ENCODE measurements at places on chromosomes 13 and 19.

DNA sequence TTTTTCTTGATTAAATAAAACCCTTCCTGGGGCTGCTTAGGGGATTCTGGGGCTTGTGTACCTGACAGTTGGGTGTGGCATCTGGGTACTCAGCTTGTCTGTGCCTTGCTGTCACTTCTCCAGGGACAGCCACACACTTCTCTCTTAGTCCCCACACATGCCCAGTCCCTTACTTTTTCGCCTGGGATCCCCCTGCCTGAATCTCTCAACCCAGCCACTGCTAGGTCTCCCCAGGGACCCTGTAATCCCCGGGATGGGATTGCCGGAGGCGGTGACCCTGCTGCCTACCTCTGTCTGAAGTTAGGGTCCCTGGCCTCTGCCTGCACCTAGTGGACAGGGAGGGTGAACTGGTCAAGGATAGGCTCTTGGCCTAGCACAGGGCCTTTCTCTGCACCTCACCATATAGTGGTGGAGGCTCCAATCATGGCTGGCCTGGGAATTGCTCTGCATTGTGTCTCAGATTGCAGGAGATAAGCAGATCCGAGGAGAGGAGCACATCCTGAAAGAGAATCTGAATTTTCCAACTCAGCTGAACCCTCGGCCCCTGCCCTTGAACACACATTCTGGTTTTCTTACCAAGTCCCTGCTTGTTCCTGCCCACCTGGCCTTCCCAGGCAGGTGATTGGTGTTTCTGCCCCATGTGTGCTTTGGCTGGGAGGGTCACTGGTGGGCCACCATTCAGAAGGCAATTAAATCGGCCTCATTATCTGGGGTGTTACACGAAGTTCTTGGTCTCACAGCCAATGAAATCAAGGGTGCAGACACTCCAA is 8.7 kb upstream of the ZNF492 start:
- no peak for DNase-seq

GRCh38 chr19:43798546-43799409 is 3.5 kb downstream of the LYPD5 start:
- DNase-seq = peak; percentile 40

- DNase-seq = no peak
These were observed 7.8 kb downstream of the CIC start for GRCh38 chr19:42276821-42277220.

DNA sequence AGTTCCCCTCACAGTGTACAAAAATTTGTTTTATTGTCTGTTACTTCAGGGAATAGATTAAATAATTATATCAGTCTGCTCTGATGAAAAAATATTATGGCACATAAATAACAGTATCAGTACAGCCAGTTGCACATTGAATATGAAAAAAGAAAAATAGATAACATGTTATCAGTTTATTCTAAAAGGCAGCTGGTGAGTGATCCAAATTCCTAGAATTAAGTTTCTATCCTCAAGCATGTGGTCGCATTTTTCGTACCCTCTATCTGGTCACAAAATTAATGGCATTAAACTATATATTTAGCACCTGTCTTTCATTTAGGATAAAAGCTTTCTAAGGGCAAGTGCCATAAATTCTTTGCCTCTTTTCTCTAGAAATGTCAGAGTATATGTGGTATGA is 944.8 kb upstream of the PCDH9 start:
- no peak for DNase-seq

DNA sequence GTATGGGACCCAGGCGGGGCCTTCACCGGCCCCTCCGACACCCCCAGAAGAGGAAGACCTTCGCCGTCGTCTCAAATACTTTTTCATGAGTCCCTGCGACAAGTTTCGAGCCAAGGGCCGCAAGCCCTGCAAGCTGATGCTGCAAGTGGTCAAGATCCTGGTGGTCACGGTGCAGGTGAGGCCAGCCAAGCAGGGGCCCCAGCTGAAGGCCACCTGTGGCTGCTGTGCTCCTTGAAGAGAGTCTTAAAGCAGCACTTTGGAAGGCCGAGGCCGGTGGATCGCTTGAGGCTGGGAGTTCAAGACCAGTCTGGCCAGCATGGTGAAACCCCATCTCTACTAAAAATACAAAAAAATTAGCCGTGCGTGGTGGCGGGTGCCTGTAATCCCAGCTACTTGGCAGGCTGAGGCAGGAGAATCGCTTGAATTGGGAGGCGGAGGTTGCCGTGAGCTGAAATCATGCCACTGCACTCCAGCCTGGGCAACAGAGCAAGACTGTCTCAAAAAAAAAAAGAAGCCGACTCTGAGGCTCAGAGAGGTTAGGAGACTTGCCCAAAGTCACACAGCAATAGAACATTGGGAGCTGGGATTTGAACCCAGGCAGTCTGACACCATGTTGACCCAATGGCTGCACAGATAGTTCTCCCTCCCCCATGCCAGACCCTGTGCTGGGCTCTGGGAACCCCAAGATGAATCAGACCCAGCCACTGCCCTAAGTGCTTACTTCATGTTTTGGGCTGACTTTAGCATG is 2.7 kb downstream of the MCOLN1 start:
- no peak for DNase-seq

DNA sequence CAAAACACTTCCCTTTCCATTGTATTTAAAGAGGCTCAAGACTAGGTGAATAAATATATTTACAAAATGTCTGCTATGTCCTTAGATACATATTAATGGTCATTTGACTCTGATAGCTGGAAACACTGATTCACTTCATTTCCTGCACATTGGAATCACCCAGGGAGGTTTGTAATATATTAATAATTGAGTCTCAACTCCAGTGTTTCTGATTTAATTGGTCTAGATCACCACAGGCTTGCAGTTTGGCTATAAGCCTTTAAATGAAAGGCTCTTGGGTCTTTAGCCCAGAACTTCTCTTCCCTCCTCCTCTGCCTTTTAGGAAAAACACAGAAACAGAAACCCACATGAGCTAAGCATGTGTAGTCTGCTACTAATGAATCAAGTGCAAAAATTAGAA is 378.0 kb downstream of the TBC1D4 start:
- DNase-seq = no peak

DNA sequence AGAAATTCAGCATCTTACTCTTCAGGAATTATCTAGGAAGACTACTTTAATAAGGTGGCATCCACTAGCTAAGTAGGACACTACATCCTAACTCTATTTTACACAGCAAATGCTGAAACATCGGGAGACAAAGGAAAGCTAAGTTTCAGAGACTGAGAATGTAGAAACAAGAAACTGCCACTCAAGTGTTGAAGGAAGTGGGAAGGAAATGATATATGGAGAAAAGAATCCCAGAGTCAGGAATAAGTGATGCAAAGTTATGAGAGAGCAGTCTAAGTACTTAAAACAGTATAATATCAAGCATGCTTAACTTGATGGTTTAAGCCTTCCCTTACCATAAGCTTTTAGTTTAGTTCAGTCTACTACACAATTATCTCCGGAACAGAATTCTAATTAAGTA is 52.4 kb downstream of the RBM26 start:
- DNase-seq = no peak

- no peak for DNase-seq
These were observed 6.2 kb downstream of the EFNA2 start for GRCh38 chr19:1291761-1292418.

DNA sequence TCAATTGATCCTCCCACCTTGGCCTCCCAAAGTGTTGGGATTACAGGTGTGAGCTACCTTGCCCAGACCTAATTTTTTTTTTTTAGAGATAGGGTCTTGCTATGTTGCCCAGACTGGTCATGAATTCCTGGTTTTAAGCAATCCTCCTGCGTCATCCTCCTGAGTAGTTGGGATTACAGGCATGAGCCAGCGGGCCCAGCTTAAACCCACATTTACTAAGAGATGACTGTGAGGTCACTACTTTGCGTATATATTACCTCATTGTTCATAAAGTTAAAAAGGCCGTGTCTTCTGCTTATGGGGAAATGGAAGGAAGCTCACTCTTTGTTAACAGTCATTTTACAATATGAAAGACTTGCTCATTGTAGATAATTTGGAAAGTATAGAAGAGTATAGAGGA is 39.6 kb upstream of the C1QTNF9 start:
- no peak for DNase-seq

- no peak for DNase-seq
These were observed 315 bp downstream of the ZNF492 start for GRCh38 chr19:22634450-22634827.

DNA sequence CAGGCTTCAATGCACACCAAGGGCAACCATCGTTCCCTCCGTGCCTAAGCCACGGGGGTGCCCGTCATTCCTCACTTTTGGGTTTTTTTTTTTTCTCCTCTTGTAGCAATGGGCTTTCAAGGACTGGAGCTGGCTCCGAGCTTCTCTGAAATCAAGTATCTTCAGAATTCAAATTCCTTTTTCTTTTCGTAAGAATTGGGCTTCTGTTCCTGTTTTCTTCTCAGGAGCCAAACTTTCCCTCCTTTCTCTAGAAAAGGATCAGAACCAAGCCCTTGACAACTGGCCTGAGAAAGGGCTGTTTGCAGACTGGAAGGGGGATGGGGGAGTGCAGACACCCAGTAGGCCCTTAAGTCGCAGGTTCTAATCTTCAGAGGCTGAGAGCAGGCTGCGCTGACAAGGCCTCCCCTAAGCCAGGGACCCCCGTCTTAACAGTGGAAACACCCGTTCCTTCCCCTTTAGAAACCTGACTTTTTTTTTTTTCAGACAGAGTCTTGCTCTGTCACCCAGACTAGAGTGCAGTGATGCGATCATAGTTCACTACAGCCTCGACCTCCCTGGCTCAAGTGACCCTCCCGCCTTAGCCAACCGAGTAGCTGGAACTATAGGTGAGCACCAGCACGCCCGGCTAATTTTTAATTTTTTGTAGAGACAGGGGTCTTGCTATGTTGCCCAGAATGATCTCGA is 51.6 kb downstream of the RFX2 start:
- DNase-seq = no peak

- DNase-seq = no peak
These were observed 86.4 kb upstream of the SLC7A1 start for GRCh38 chr13:29681864-29682263.

GRCh38 chr13:38767506-38768265 is 80.8 kb downstream of the FREM2 start:
- no peak for DNase-seq

DNA sequence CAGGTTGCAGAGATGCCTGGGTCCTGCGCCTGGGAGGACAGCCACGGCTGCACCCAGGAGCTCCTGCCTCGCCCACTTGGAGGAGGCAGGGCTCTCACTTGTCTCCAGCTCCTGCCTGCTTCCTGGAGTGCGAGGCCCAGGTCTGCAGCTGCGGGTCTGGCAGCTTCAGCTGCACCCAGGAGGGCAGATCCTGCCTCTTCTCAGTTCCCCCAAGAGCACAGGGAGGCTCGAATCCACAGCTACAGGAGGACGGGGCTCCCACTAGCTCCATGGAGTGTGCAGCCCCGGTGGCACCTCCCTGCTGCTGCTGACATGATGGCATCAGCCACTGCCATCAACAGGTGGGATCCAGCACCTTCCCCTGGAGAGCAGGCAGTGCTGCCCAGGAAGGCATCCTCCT is 4.5 kb downstream of the ZNF554 start:
- no peak for DNase-seq

DNA sequence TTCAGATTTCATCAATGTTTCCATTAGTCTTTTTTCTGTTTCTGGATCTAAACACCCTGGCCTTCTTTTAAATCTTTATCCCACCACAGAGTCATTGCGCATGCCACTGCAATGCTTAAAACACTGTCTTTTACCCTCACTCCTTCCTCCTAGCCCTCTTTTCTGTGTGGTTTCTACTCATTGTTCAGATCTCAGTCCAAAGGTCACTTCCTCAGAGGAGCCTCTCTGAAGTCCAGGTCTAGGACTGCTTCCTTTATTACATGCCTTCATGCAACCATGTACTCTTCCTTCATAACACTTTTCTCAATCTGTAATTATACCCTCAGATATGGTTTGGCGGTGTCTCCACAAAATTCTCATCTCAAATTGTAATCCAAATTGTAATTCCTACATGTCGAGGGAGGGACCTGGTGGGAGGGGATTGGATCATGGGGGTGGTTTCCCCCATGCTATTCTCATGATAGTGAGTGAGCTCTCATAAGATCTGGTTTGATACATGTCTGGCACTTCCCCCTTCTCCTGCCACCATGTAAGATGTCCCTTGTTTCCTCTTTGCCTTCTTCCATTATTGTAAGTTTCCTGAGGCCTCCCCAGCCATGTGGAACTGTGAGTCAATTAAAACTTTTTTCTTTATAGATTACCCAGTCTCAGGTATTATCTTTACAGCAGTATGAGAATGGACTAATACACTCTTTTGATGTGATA is 808.9 kb downstream of the DIAPH3 start:
- no peak for DNase-seq

GRCh38 chr13:39297664-39298171 is 259.5 kb downstream of the NHLRC3 start:
- no peak for DNase-seq

- no peak for DNase-seq
These were observed 2.0 kb downstream of the CAPN12 start for GRCh38 chr19:38742296-38742695.

DNA sequence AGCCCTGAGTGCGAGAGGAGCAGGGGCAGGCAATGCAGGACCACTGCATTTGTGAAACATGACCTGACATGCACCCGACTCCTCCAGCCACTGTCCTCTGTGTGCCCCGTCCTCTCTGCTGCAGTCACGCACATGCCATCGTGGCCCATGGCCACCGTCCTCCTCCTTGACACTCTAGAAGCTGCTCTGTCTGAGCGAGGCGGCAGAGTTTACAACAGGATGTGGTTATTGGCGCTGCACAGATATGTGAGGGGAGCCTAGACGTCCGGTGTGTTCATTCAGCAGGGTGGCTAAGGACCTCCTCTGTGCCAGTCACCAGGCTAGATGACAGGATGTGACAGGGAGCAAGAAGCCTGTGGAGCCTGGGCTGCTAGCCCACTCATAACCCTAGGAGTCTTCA is 277.8 kb downstream of the FOXO1 start:
- DNase-seq = peak; percentile 55

DNA sequence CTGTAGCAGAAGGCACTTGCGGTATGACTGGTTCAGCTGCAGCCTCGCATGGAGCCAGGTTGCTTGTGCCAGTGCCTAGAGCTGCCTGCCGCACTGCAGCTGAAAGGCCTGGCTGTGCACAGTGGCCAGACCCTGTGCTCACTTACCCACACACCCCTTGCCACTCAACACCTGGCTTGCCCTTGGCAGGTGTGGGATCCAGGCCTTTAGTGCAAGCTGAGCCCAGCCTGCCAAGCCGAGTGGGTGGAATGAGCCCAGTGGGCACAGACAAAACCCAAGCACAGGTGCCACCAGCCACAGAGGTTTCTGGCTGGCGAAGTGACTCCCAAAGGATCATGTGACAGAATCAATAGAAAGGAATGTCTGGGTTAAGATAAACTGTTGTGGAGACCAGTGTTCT is 19.5 kb downstream of the LIG4 start:
- no peak for DNase-seq

DNA sequence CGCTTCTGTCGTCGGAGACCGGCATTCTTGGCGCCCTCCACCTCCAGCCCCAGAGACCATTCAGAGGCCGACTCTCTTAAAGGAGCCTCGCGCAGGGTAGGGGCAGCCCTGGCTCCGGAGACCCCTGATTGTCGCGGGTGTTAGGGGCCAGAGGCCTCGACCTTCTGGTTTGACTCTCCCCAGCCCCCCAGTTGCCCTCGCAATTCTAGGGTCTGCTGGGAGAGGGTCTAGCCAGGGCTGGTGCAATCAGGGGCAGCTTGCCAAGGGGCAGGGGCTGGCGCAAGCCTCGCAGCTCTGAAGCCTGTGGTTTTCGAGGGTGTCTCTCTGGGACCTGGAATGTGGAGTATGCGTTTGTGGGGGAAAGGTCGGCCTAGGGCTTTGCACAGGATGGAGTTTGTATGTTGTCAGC is 1.6 kb upstream of the SLC7A10 start:
- no peak for DNase-seq

GRCh38 chr13:22062478-22063205 is 391.8 kb downstream of the FGF9 start:
- DNase-seq = no peak

- DNase-seq = no peak
These were observed 75.8 kb upstream of the TSHZ3 start for GRCh38 chr19:31424861-31425620.

Measured in activated CD8-positive, alpha-beta memory T cell treated with anti-CD3 and anti-CD28 coated beads for 1 hour (primary cell).